Non-pigmented ciliary epithelial cell (primary cell): ENCODE measurements at places on chromosomes 13 and 19.

DNA sequence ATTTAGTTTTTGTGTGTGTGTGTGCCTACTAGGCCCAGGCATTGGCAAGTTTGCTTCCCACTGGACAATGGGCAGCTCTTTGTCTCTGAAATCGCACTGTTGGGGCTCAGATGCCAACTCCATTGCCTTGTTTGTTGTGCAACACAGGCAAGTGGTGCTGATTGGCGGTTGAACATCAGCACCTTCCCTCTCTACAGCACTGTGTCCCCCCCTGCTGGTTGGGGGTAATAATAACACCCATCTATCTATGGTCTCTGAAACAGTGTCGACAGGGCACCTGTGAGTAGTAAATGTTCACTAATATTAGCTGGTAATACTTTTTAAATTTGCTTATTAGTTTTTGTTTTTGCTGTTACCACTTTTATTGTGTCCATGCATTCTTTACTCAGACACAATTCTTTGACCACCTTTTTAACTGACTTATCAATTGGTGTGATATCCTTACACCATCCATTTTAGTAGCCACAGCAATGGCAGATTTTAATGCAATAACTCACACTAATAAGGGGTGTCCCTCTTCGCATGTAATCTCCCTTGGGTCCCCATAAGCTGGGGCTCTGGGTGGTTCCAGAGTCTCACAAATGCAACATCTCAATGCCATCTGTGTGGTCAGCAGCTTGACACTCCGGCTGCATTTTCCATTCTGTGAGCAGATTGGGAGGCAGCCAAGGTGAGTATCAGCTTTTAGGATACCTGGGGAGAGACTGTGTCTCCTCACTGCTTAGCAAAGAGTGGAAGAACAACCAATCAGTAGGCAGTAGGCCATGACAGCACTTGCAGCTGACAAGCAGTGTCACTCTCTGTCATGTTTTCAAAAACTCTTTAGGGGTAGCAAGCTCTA lies 47.7 kb upstream of the UQCRFS1 start:
- no peak for DNase-seq

- no peak for DNase-seq
These were observed 12.9 kb downstream of the CFD start for GRCh38 chr19:872266-872951.

DNA sequence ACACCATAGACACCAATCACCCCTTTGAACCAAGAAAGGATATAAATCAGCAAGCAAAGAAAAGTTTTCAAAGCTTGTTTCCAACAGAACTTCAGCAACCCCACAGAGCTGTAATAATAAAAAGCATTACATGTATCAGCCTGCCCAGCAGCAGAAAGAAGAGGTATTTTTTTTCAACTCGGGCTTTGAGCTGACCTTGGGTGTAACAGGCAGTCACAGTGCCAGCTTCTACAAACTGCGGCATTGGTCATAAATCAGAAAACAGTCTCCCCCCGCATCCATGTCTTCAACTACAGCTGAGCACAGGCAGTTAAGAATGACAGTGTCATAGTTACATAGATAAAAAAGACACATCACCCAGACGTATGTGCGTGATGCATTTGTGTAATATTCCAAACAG lies 671.0 kb upstream of the SLITRK1 start:
- DNase-seq: no peak

DNA sequence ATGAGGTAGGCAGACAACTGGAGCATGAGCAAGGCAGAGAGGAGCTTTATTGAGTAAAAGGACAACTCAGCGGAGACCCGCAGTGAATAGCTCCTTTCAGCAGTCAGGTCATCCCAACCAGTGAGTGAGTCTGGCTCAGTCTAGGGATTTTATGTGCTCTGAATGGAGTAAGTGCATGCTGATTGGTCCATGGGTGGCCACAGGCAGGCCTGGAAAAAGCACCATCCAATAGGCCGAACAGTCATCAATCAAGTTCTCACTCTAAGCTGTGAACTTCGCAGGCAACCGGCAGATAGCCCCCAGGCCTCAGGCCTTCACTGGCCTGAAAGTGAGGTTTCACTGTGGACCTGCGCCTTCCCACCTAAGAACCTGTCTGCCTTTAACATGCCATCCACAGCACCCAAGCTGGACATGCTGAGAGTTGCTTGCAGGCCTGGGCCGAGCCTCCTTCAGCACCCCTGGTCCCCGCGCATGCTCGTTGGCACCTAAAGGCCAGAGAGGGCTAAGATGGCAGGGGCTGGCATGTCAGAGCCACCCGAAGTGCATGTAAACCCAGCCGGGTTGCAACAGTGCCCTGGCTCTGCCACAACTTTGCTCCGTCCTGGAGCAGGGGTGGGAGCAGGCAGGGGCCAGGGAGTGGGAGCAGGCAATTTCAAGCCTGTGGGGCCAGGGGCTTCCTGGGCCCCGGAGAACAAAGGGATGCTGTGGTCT lies 698.7 kb downstream of the SLITRK1 start:
- no peak for DNase-seq

DNA sequence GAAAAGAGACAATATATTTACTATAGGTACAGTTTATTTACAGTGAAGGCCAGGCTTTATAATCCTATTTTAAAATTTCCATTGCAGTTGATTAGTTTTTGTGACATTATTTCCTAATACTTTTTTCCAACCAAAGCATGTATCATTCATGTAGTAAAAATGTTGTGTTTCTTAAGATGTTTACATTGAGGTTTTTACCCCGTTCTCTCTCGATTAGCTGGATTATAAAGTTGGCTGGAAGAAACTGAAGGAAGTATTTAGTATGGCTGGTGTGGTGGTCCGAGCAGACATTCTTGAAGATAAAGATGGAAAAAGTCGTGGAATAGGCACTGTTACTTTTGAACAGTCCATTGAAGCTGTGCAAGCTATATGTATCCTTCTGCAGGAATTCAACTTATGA lies 21.2 kb downstream of the HNRNPM start:
- DNase-seq: peak; percentile 41

DNA sequence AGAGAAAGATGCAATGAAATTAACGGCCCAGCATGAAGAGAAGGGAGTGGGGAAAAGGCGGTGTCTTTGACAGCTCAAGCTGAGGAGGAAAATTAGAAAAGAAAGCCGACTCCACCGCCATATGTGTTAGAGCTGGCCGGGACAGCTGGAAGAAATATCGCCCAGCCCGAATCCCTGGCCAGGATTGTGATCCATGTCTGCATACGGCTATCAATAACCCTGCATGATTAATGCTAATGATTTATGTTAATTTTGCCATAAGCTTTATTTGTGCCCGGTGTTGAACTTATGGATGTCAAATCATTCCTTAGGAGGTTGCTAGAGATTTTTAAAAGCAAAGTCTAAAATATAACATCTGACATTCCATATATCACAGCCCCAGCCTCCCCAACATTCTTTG lies 263.4 kb upstream of the ZNF507 start:
- no peak for DNase-seq

GRCh38 chr13:80860845-80861244 lies 519.9 kb upstream of the SPRY2 start:
- no peak for DNase-seq

DNA sequence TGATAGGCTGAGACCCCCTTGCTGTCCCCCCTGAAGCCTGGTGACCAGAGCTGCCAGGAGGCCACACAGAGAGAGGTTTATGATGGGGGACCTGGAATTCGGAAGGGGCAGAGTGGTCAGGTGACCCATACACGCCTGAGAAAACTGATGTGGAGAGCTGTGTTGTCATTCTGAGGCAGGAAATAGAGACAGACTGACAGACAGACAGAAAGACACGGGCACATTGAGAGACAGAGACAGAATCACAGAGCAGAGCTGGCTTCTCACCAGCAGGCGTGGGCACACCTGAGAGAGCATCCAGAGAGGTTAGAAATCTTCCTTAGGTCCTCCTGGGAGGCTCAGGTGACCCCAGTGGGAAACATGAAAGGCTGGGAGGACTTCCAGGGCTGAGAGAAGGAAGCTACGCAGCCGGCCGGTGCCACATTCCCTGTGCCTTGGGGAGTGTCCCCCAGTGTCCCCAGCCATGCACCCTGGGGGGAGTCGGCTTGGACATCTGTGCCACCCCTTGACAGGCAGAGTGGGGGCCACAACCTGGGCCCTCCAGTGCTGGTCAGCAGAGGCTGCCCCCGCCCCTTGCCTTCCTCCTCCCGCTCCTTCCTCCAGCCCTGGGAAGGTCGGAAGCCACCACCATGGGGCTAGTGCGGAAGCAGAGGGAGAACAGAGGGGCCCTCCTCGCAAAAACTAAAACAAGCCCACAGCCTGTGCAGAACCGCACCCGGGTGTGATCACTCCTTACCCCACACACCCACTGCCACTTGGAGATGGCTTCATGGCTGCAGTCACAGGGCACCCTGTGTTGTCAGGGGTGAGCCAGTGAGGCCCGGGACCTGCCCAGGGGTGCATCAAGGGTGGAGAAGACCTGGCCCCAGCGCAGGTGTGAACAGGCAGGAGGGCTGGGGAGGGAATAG lies 2.2 kb downstream of the FFAR1 start:
- no peak for DNase-seq

- DNase-seq: no peak
These were observed at the start of gene CYP4F8 for GRCh38 chr19:15614507-15615379. TSS of gene CYP4F8 (plus strand) at chr19:15615218. CDS start at chr19:15615617, 399 bp downstream.

- DNase-seq: no peak
These were observed 16.9 kb downstream of the CERS1 start for GRCh38 chr19:18878858-18879578.
